ENCODE measurements at places on chromosomes 5 and 9.

GRCh38 chr9:82106536-82106935 is 118.0 kb downstream of the SPATA31D1 start:
- DNase-seq, result no peak

DNA sequence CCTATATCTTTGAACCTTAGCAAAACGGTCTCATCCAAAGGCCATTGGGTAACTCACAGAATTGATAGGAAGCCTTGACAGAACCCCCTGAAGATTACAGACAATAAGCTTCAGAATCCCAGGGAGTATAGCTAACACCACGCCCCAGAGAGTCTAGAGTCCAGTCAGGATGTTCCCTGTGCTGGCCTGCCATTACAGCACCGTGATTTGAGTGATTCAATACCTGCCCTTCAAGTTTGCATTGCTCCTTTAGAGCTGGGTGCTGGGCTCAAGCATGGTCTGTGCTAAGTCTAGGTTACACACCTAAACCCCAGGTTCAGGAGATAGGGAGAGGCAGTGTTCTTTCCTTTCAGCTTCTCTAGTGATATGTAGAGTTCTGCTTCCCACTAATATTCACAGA is 90.5 kb downstream of the RASEF start:
- no peak for DNase-seq

DNA sequence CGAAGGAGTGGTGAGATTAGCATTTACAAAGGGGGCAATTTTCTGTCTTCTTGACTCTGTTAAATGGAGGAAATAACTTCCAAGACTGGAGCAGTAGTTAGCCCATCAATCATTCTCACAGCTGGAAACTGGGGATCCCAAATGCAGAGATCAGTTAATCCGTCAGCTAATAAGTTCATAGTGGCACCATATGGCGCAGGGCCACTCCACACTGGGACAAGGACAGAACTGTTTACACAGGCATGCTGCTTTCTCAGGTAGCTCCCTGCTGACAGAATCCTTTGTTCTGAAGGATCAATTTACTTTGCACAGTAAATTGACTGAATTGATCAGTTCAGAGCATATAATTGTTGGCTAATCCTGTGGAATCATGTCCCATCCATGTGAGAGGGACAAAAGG is 395.7 kb downstream of the TMEM161B start:
- DNase-seq, result no peak

DNA sequence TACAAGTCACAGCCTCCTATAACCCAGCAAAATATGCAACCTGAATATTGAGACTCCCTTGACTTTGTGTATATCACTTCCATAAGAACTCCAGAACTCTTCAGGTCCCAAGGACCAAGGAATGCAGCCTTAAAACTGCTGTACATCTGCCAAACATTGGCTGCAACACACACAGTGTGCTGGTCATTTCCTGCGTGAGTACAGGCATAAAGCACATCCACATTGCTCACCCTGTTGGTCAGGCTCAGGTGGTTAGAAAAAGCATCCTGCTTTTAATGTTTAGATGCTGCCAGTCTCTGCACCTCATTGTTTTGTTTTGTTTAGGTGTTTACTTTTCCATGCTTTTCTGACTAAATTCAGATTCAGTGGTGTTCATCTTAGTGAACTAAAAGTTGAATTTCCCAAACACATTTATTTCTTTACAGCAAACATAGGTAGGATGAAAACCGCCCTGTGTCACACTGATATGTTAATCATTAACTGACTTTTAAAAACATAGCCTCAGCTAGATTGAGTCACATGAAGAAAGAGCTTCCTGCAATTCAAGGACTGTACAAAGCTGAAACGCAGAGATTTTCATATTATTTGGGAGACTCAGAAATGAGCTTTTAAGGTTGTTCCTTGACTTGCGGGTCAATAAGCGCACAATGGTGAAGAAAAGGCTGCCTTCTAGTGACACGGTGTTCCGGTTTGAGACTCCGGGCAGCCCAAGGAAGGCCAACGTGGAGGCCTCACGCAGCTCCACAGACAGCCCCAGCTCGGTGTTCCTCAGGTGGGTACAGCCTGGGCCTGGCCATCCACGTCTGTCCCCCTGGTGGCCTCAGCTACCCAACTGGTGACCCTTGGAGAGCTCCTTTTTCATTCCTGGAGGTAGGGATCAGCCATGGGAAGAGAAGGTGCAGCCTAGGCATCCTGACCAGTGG is 52.2 kb upstream of the GRAMD2B start:
- DNase-seq, result peak; percentile 61

- DNase-seq, result no peak
Measured at GRCh38 chr5:43804723-43805122, 201.7 kb downstream of the NNT start.

DNA sequence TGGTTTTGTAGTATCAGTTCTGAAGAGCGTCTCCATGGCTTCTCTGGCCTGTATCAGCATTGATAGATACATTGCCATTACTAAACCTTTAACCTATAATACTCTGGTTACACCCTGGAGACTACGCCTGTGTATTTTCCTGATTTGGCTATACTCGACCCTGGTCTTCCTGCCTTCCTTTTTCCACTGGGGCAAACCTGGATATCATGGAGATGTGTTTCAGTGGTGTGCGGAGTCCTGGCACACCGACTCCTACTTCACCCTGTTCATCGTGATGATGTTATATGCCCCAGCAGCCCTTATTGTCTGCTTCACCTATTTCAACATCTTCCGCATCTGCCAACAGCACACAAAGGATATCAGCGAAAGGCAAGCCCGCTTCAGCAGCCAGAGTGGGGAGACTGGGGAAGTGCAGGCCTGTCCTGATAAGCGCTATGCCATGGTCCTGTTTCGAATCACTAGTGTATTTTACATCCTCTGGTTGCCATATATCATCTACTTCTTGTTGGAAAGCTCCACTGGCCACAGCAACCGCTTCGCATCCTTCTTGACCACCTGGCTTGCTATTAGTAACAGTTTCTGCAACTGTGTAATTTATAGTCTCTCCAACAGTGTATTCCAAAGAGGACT is 1.5 kb downstream of the GPR21 start:
- DNase-seq, result no peak

DNA sequence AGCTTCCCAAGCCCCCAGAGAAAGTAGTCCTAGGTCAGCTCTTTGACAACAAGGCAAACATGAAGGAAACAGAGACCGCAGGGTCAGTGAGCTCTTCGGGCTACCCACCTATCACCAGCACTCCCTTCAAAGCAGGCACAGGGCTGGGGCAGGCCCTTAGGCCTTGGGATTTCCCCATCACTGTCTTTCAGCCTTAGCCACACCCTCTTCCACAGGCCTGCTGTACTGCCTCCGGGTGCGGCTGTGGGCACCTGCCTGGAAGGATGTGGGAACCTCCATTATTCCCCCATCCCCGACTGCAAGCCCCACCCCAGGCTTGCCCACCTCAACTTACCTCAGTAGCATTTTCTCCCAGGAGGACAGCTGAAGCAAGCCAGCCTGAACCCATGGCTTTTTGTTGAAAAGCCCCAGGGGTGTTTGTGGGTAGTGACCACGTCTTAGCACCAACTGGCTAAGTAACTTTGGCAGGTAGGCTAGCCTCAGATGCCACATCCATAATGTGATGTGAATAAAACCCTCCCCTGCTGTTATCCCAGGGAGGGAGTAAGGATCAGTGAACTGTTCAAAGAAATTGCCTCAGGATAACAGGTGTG is 100.2 kb downstream of the PIK3R1 start:
- no peak for DNase-seq

DNA sequence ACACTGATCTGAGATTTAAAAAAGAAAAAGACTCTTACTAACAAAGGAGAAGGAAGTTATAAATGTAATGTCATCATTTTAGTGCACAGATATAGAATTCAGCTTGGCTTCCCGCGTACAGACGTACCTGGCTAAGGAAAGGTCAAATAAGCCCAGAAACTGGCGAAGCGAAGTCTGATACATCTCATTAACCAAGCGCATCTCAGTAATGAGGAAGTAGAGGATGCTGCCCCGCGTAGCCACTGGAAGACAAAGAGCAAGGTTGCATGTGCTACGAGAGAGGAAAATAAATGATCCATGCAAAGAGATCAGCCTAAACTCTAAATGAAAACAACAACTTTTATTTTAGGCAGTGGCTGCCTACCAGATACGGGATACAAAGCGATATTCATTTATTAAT is 208.8 kb downstream of the DNAH5 start:
- no peak for DNase-seq

DNA sequence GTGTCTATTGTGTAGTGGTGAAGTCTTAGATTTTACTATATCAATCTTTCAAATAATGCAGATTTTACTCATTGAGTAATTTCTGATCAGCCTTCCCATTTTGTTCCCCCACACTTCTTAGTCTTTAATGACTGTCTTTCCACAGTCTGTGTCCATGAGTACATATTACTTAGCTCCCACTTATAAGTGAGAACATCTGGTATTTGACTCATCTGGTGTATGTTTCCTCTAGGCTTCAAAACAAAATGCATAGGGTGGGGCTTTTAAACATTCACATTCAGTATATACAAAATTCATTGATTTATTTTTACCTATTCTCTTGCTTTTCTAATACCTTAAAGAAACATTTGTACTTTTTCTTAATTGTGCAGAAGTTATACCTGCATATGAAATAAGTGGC is 513.0 kb downstream of the MTRR start:
- DNase-seq, result no peak

- DNase-seq, result no peak
Measured at GRCh38 chr5:60493372-60493771, 206.6 kb downstream of the DEPDC1B start.

DNA sequence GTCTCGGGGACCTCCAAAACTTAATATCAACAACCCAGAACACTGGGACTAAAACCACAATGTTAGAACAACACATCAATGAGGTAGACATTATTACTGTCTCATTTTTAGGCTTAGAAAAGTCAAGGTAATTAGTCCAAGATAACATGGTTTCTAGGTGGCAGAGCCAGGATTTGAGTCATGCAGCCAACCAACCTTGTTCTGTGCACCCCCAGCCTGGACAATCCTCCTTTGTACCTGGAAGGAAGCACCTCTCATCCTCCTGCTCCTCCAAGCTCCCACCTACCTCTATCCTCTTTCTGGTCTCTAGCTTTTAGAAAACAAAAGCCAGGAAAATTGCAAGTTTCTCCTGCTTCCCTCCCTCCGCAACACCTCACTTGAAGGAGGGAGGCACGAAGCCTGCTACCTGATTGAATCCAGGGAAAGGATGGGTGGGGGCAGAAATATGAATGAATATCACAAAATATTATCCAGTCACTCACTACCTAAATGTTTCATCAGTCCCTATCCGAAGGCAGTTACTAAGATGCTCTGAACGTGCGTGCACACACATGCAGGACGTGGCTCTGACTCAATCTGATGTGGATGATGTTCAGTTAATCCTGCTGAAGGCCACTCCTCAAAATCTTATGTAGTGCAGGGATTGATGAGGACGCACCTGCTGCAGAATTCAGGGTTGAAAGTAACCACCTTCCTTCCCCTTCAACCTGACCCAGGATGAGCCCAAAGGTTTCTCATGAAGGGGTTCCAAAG is 26.3 kb upstream of the TTC1 start:
- no peak for DNase-seq

Data from endodermal cell (in vitro differentiated cells).